ENCODE measurements at places on chromosomes 6 and 20.
A peak's percentile ranks its signal among the peaks of the same experiment; 100 is the strongest.

DNA sequence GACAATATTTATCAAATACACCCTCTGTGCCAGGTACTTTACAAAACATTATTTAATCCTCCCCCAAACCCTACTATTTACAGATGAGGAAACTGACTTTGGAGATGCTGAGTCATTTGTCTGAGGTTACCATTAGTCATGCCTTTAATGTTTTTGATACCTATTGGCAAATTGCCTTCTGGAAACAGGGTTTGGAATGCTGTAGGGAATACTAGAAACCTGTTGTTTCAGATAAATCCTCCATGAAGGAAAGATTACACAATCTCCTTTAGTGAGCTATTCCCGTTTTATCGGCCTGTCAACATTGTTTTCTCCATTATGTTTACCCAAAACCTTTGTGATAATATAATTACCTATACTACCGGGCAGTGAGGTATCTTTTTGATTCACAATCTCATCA is 93.6 kb upstream of the ADGRF1 start:
- DNase-seq = no peak

DNA sequence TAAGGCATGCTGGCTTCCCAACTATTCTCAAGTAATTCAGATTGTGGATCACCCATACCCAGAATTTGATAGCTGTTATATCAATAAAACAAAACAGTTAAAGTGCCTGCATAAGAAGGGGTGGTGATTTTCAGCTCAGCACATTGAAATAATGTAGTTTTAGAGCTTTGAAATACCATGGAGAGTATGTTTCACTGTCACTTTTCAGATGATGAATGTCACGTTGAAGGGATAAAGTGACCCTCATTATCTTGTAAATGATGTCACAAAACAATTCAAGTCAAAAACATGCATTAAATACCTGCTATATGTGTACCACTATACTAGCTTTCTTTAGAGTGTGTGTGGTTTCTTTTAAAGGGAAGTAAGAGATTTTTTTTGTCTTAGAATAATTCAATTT is 27.6 kb downstream of the MLIP start:
- no peak for DNase-seq

- DNase-seq = no peak
Measured at GRCh38 chr6:2053691-2054090, 191.7 kb downstream of the GMDS start.

- no peak for DNase-seq
Measured at GRCh38 chr20:23917024-23917725, 37.6 kb upstream of the CST5 start.

GRCh38 chr20:34578025-34578424 is 19.5 kb downstream of the MAP1LC3A start:
- DNase-seq = no peak

DNA sequence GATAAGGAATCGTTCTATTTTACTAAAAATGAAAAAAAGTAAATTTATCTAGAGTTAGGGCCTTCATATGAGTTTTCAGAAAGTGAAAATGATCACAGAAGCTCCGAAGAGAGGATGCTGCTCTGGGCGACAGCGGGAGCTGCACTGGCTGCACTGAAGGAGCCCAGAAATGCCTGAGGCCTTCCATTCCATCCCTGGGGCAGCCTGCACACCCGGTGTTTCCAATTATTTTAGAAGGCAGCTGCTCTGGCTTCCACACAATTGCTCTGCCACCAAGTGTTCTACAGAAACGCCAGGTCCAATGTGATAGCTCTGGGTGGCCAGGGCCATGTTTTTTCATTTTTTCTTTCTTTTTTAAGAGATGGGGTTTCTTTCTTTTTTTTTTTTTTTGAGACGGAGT is 3.6 kb downstream of the DTNBP1 start:
- DNase-seq = no peak

GRCh38 chr6:126143761-126144251 is 157.5 kb downstream of the TRMT11 start:
- DNase-seq = no peak

DNA sequence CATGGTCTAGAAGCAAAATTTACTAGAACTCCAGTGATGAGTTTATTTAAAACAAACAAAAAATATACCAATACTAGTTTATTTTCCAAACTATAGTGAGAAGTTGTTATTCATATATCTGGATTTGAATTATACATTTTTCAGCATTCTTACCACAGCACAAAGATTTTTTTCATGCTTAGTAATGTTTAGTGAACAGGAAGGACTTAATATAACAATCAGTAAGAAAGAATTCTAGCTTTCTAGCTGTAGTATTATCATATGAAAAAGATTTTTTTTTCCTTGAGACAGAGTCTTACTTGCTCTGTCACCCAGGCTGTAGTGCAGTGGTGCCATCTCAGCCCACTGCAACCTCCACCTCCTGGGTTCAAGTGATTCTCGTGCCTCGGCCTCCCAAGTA is 13.8 kb downstream of the MARCKS start:
- no peak for DNase-seq

DNA sequence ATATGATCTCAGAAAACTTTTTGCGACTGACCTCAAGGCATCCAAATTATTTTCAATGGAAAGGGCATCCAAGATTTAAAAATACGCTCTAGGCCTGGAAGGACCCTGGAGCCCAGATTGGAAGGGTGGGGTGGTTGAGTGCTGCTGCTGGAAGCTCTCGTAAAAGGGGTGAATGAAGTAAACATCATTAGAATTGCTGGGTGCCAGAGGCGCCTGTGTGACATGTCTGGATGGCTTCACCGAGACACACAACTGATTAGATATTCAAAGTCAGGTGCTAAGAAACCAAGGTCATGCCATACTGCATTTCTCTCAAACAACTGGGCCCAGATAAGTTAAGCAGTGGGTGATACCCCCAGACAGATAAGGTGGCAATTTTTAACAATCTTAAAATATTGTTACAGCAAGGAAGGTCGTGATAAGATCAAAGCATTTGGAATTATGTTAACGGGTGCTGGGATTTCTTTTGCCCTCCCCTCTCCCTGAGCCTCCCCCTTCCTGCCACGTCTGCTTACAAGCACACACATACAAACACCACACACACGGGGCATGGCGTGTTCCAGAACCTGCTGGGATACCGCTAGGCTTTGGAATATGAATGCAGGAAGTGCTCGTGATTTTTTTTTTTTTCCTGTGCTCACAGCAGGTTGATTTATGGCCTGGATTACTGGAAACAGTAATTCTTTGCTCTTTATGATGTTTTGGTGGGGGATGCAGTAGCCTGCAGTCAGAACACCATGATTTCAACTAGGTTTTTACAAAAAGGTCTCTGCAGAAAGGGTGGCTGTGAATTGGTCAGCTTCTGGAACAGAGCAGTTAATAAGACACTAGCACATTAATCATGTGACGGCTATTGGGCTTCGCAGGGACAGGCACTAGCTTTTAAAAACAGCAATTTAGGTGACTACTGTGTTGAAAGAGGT is 551.2 kb downstream of the QKI start:
- DNase-seq = peak; percentile 41

DNA sequence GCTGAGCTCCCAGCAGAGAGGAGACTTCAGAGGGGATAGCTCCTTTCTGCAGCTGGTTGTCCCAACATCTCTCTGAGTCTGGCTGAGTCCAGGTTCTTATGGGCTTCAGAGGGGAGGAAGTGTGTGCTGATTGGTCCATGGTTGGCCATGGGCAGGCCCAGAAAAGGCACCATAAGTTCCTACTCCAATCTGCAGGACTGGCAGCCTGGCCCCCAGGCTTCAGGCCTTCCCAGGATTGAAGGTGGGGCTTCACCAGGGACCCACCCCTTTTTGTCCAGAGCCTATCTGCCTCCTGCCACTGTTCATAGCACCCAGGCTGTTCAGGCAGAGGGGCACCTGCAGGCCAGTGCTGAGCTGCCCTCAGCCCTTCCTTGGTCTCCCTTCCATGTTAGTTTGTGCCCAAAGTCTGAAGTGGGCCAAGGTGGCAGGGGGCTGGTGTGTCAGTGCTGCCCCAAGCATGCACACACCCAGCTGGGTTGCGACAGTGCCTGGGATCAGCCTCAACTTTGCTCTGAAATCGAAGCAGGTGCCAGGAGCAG is 21.6 kb upstream of the TOP1 start:
- no peak for DNase-seq

DNA sequence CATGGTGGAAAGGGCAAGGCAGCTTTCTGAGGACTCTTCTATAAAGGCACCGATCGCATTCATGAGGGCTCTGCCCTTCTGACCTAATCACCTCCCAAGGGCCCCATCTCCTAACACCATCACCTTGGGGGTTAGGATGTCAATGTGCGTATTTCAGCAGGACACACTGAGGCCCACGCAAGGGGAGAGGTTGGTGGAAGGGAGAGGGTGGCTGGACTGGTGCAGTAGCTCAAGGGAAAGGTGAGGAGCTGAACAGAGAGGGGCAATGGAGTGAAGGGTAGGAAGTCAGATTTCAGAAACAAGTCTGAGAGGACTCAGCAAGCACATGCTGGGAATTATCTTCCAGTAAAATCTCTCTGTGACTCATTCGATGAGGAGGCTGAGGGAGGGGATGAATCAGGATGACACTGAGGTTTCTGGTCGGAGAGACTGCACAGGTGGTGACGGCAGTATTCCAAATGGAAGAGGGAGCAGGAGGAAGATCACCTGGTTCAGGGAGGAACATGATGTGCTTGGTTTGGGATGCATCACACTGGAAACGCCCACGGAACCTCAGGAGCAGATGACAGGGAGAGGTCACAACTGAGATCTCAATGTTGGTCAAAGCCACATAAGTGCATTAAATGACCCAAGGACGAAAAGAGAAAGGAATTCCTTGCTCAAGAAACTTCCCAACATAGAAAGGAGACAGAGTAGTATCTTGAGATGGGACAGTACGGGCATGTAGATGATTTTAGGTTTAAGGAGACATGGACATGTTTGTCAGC is 67.1 kb downstream of the TFAP2A start:
- no peak for DNase-seq

- DNase-seq = no peak
Measured at GRCh38 chr20:34316196-34316814, 13.2 kb upstream of the AHCY start.

- DNase-seq = no peak
Measured at GRCh38 chr6:144336900-144337299, 51.8 kb downstream of the UTRN start.

GRCh38 chr6:7257521-7258230 is 55.3 kb downstream of the SSR1 start:
- no peak for DNase-seq

DNA sequence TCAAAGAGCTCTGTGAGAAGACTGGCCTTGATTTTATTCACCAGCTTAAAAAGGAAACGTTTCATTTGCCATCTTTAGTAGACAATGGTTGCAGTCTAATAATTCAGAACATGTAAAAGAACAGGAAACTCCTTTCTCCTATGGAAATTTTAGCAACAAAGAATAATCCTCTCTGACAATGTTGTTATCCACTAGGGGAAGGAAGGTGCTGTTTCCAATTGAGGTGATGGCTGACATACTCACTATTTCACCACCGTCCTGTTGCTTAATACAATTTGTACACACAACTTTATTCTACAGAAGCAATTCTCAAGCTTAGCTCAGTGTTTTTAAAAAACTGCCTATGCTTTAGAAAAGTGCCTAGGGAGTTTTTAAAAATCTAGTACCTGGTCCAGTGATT is 192.7 kb downstream of the ARHGAP18 start:
- DNase-seq = no peak

DNA sequence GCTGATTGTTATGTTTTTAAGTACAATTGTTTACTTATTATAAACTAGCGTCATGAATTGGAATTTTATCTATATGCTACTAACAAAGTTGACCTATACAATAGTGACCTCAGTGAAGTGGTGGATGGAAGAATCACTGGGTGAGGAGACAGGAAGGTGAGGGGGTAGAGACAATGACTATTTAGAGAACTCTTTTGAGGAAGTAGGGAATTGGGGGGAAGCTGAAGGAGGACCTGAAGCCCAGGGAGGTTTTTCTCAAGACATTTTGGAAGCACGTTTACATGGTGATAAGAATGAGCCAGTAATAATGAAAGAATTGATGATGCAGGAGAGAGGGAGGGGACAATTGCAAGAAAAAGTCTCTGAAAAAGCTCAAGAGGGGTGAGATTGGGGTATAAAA is 96.4 kb downstream of the RPS12 start:
- no peak for DNase-seq

DNA sequence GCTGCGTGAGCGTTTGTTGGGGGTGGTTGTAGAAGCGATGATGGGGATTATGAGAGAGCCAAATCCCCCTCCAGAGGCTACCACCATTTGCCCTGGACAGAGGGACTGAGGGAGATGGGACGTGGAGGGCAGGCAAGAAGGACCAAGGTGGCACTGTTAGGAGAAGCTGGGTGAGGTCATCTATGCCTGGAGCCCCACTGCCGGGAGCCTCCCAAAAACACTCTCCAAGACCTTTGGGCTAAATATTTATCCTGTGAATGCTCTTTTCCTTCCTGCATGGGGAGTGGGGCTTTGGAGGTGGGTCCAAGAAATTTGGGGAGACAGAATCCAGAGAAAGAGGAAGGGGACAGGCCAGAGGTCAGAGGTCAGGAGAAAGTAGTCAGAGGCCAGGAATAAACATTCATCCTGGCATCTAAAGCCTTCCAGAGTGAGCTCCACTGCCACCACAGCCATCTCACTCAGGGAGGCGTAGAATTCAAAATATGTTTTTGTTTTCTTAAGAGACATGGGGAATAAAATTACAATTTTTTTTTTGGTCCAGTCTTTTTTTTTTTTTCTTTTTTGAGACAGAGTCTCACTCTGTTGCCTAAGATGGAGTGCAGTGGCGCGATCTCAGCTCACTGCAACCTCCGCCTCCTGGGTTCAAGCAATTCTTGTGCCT is 17.8 kb upstream of the PTGIS start:
- no peak for DNase-seq

- DNase-seq = no peak
Measured at GRCh38 chr6:68042339-68043121, 592.6 kb upstream of the ADGRB3 start.

DNA sequence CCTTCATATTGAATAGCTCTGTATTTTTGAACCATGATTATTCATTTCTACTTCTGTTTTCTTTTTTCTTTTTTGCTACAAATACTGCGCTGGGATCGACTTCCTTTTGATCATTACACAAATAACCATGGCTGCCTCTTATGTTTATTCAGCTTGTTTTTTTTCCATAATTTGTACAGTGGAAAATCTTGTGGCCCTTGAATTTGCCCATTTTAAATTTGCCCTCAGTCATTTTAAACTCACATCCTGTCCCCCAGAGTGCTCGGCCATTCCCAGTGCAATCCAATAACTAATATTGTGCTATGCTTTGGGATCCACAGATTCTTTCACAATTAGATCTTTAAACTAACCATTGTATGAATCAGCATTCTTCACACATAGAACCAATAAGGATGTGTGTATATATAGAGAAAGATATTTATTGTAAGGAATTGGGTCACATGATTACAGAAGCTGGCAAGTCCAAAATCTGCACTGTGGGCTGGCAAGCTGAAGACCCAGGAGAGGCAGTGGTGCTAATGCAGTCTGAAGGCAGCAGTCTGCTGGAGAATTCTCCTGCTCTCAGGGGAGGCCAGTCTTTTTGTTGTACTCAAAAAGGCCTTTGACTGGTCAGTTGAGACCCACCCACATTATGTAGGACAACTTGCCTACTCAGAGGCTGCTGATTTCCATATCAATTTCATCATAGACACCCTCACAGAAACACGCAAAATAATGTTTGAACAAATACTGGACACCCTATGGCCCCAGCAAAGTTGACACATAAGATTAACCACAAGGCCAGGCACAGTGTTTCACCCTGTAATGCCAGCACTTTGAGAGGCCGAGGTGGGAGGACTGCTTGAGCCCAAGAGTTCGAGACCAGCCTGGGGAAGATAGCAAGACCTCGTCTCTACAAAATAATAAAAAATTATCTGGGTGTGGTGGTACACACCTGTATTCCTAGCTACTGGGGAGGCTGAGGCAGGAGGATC is 147.1 kb downstream of the MTHFD1L start:
- no peak for DNase-seq

Data from left ventricle myocardium inferior (tissue), 1 donor.